ENCODE measurements at places on chromosomes 4 and X.

DNA sequence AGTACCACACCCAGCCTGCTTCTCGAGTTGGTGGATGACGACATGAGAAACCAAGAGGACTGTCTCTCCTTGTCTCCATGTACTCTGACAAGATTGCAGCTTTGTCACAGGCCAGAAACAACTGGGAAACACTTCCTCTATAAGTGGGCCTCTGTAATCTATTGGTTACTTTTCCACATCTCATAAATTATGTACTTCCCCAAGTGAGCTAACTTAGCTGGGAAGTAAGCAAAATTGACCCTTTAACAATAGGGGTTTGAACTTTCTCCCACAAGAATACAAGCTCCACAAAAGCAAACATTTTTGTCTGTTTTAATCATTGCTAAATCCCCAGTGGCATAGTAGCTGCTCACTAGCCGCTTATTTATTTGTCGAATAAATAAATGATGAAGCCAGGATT lies 14.1 kb upstream of the USO1 start:
- no peak for DNase-seq

- DNase-seq, result no peak
These were observed 193.4 kb downstream of the GRID2 start for GRCh38 chr4:92497141-92497540.

DNA sequence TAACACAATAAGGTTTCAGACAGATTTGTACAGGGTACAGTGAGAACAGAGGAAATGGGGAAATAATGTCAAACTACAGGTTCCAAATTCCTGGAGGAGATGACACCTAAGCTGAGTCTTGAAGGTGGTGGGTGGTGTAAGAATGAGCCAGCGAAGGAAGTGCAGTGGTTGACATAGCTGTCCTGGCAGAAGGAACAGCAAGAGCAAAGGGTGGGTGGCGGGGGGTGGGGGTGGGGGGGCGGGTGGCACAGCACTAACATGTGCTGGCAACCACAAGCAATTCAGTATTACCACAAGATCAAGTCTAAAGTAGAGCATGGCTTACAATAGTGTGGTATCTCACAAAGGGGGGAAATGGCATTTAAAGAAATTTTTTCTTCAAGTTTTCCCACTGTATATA lies 13.1 kb upstream of the G3BP2 start:
- no peak for DNase-seq

GRCh38 chr4:7397206-7398103 lies 37.3 kb downstream of the PSAPL1 start:
- no peak for DNase-seq

GRCh38 chrX:47420962-47421361 lies 50.6 kb downstream of the ZNF157 start:
- no peak for DNase-seq

GRCh38 chr4:95728145-95728544 lies 111.7 kb upstream of the PDHA2 start:
- DNase-seq, result no peak
